ENCODE measurements at places on chromosomes 7 and 10.

- no peak for DNase-seq
Observed at GRCh38 chr10:128049226-128050120, 76.8 kb downstream of the MKI67 start.

DNA sequence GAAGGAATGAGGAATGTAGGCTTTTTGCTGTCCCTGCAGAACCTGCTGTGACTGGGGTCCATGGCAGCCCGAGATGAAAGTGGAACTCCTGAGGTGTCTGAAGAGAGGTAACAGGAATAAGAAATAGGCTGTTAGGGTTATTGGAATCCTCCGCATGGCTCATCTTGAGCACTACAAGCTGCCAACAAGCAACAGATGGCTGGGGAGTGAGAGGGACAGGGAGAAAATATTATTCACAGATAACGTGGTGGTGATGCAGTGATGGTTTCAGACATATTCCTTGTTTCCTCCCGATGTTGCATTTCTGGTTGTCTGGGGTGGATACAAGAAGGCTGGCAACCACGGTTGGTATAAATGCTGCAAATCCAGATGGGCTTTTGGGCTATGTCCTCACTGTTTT, 46.1 kb downstream of the AP3M1 start:
- DNase-seq = no peak

- DNase-seq = peak; percentile 67
Observed at GRCh38 chr7:22565315-22565811, 65.4 kb upstream of the STEAP1B start.

- DNase-seq = no peak
Observed at GRCh38 chr10:107767185-107767584, 602.7 kb upstream of the SORCS1 start.

DNA sequence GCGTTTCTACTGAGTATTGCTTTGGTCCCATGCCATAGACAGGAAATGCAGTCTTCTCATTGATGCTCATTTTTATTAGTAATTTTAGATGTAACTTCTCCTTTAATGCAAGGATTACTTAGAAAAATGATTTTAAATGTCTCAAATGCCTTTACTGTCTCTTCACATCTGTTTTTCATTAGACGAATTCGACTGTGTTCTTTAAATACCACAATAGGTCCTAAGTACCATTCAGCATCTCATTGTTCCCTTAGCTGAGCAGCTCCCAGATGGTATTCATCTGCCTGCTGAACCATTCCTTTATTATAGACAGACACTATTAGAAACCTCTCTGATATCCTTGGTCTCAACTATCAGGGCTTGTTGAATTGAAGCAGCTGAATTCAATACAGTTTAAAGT, 113.6 kb downstream of the LSMEM1 start:
- peak; percentile 86 for DNase-seq

DNA sequence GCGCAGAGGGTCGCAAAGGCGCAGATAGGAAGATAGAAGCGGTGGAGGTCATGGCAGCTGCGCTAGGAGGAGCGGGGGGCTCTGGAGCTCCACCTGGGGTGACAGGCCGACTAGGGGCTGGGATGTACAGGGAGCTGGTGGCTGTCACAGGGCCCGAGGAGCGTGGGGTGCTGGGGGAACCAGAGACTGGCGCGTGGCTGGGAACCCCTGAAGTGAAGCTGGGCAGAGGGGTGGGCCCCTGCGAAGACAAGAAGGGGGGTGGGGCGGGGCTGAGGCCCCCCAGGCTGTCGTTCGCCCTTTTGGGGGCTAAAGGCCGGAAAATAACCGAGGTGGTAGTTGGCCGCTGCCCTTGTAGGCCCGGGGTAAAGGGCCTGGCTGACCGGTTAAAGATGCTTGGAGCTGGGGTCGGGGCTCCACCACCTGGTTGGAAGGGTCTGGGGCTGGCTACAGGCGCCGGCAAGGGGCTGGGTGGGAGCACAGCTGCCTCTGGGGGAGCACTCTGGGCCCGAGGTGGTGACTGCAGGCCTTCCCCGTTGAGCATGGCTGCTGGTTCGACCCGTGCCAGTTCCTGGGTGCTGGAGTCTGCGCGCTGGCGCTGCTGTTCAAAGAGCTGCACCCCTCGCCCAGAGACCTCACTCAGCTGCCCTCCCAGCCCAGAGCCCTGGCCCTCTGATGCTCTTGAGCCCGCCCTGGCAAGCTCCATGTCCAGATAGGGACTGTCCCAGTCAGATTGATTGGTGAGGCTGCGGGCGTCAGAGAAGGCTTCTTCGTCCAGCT, 6.8 kb upstream of the MYOZ1 start:
- no peak for DNase-seq

DNA sequence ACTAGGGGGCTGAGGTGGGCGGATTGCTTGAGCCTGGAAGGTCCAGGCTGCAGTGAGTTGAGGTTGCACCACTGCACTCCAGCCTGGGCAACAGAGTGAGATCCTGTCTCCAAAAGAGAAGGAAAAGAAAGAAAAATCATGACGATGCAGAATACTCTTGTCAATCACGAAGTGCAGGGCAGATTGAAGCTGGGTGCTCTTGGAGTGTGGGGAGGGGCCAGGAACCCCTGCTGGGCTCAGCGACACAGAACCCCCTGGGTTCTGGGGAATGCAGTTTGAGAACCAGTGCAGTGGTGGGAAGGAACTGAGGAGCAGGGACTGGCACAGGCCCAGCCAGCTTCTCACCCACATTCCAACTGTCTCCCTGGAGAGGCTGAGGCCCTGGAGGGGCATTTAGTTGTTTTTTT, 10.8 kb upstream of the INTS1 start:
- DNase-seq = no peak

- no peak for DNase-seq
Observed at GRCh38 chr7:107332488-107333269, 137.2 kb upstream of the GPR22 start.

GRCh38 chr7:22876986-22877729, 54.5 kb upstream of the TOMM7 start:
- no peak for DNase-seq

DNA sequence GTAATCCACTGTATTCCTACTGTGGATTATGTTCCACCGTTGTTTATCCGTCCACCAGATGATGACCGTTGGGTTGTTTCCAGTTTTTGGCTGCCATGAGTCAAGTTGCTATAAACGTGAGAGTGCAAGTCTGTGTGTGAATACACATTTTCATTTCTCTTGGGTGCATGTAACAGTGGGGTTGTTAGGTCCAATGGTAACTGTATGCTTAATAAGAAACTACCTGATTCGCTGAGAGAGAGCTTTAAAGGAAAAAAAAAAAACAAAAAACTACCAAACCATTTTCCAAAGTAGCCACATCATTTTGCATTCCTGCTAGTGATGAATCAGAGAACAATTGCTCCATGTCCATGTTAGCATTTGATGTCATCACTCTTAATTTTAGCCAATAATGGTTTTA, 15.9 kb downstream of the UBN2 start:
- peak; percentile 67 for DNase-seq

DNA sequence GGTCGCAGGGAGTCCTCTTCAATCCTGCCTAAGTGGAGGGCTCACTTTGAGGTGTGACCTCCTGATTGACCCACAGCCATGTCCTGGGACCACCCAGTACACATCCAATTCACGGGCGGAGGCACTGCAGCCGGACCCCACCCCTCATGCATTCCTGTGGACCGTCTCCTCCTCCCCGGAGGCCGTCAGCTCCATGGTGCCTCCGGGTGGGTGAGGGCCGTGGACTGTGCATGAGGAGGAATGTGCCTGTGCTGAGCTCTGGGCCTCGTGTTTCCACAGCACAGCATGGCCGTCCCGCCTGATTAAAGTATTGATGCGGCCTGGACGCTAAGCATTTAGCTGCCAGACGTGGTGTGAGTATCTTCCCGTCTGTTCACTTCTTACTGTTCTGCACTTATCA, 52.8 kb downstream of the CFAP46 start:
- no peak for DNase-seq

DNA sequence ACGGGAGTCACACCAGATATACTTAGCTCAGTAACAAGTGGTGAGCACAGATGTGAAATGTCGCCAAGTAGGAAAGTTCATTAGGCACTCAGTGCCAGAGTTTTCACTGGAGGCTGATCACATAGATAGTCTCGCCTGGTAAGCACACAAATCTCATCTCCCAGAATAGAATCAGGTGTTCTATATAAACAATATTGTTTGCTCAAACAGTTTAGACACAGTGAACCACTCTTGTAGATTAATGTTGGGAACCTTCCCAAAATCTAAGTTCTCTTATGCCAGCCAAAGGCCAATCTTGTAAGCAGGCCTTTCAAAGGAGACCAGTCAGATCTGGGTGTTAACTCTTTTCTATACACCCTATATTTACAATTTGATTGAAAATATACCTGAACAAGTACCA, 716.5 kb upstream of the GRM3 start:
- no peak for DNase-seq

DNA sequence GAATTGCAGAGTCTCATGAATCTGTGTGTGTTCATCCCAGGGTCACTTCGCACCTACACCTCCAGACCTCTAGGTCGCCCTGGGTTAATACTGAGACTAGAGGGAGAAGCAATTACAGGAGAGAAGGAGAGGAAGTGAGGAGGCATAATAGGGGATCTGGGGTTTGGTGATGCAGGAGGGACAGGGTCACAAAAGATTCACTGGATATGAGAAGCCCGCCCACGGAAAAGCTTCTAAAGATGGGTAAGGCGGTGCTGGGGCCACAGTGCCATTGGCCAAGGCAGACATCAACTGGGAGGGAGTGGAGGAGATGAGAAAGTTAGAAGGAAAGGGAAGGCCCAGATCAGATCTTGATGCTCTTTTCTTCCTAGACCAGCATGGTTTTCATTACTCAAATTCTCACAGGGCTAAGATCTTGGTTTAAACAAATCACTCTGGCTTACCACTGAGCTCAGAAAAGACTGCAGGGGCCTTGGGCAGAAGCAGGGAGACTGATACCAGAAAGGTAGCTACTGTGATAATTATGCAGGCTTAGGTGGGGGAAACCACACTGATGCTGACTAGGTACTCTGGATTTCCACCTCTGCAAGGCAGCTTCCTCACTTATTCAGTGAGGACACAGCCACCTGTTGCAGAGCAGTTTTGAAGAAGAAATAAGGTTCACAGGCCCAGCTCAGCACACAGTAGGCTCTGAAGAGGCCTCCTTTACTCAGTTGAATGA, 17.4 kb upstream of the ZNF273 start:
- DNase-seq = no peak

DNA sequence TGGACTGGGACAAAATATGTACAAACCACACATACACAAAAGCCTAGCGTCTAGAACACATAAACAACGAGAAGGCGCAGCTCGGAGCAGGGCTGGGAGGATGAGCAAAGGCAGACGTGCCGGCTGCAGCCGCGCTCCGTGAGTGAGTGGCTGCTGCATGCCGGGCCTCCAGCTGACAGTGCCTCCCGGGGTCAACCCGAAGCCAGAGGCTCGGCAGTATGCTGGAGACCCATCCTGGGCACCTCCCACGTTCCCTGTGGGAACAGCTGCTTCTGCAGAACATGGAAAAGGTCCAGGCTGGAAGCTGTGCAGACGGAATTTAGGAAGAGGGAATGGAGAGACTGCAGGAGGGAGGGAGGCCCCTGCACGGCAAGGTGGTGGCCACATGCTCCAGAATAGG, 3.6 kb upstream of the GPR146 start:
- peak; percentile 74 for DNase-seq
